ENCODE measurements at places on chromosomes 11 and 22. TPM values are rescaled to one million over a fixed set of nuclear protein-coding genes. Genes with fewer than 3 reads are reported as not detected.

TTLL1 gene
- 4.3 TPM for total RNA-seq

KDELR3 gene
- 0.13 TPM for total RNA-seq

- peak; percentile 44 for DNase-seq
Observed at GRCh38 chr11:30346068-30346688, 23.3 kb downstream of the ARL14EP start.

ENTHD1 gene
- total RNA-seq, result 0.35 TPM

FUT4 gene
- 7.9 TPM for total RNA-seq

DNA sequence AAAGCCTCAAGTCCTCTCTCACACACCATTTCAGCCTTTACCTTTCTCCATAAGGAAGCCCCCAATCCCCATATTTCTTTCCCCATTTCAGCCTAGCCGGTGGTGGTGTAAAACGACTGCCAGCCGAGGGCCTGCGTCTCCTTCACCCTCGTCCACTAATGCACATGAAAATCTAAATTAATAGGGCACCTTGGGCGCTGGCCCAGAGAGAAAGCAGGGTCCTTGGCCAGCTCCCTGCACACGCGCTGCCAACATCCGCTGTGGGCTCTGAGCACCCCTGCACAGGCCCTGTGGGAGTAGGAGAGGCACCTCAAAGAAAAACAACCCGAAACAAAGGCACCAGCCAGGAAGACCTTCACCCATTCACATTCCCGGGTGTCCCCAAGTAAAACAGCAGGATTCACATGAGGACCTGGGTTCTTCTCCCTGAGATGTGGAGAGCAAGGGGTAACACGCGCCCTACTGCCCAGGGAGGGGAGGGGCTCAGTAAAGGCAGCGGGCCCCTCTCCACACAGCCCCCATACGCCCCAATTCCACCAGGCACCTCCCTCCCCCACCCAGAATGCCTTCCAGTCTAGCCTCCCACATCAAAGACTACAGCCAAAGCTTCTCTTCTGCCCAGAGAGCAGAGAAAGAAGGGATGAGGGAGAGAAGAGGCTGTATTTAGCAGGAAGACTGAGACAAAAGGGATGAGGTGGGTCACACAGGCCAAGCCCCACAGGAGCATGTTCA is 79.0 kb downstream of the MICAL3 start:
- DNase-seq, result no peak

- DNase-seq, result no peak
Observed at GRCh38 chr11:16293204-16293681, 63.1 kb downstream of the SOX6 start.

DNA sequence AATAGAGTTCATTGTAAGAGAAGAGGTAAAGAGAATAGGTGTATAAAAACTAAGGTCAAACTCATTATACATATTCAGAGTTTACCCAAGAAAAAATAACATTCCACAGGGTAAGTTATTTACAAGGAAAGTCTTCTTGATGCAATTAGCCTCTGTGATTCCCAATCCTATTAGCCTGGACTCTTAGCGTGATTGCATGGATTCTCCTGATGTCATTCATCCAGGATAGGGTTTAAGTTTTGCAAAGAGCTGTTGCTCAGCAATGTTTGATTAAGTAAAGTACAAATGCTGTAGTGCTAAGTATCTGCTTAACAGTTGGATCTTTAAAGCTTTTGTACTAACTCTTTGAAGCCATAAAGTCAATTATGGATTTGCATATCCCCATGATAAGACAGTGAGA is 767.8 kb upstream of the LUZP2 start:
- no peak for DNase-seq

DNA sequence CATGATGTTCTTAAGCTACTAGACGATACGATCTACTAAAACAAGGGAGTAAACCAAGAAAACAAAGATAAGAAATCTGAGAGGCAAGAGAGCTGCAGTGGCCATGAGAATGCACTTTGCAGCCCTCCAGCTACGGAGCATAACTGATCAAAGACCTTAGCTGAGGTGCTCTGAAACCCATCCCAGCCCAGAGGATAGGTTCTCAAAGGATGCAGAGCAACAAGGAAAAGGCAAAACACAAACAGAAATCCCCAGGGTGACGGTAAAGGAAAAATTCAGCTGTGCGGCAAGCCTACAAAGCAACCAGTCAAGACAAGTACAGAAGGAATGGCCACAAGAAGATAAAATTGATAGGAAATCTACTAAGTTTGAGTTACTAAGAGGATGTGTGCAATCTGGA is 32.5 kb upstream of the CFAP300 start:
- no peak for DNase-seq

HDHD5 gene
- total RNA-seq, result 40.0 TPM

GRCh38 chr11:57571606-57572005 is 4.1 kb upstream of the UBE2L6 start:
- DNase-seq, result no peak

USP2 gene
- total RNA-seq, result 0.15 TPM

DNA sequence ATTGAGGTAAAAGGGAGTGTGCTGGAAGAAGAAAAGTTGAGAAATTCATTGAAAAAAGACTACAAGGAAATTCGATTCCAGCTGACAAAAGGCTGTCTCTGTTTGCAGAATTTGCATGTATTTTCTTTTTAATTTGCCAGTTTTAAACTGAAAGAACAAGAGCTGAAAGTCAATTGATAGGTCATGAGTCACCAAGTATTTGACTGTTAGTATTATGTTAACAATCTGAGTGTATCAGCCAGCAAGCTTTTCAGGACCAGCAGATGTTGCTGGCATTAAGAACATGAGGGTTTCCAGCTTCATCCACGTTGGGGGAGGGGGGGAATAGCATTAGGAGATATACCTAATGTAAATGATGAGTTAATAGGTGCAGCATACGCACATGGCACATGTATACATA is 726.7 kb downstream of the METTL15 start:
- DNase-seq, result no peak

GRCh38 chr22:20068640-20069039 is 11.4 kb upstream of the DGCR8 start:
- DNase-seq, result no peak

DNA sequence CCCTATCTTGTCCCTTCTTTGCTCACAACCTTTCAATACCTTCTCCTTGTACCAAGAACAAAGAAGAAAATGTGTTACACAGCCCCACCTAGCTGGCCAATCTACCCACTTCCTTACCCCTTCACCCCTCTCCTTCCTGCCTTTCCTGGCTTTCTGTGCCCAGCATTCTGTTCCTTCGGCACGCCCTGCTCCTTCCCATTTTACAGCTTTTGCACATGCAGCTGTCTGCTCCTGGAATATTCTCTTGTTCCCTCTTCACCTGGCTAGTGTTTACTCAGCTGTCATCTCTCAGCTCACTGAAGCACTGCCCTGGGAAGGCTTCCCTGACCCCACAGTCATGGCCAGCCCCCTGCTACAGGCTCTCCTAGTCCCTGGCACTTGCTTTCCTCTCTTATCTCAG is 30.7 kb downstream of the SERPINH1 start:
- no peak for DNase-seq

CALCB gene
- 0.47 TPM for total RNA-seq

SYT7 gene
- not detected for total RNA-seq

C11orf87 gene
- total RNA-seq, result not detected

GRCh38 chr11:103805688-103806009 is 230.8 kb upstream of the DDI1 start:
- no peak for DNase-seq

SCN3B gene
- not detected for total RNA-seq

- DNase-seq, result no peak
Observed at GRCh38 chr11:123086305-123086704, 24.4 kb upstream of the HSPA8 start.

ADM2 gene
- total RNA-seq, result 3.4 TPM

ART1 gene
- not detected for total RNA-seq

DNA sequence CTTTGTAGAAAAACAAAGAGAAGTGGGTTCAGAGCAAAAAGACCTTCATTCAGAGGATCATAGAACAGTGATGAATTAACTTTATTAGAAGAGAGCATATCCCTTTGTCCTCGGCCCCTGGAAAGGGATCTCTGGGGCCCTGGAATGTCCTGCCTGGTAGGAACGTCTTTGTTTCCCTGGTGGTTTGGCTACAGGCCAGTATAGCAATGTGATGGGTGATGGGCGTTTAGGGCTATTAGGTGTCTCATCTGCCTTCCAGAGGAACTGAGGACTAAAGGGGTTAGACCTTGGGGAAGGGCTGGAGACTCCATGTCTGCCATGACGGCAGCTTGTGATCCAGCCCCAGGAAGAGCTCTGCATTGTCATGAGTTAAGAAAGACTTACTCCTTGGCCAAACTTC is 9.1 kb downstream of the APOL4 start:
- DNase-seq, result no peak

ELFN2 gene
- 0.09 TPM for total RNA-seq

GRCh38 chr11:92251980-92252379 is 27.4 kb downstream of the FAT3 start:
- no peak for DNase-seq

GRCh38 chr11:19092850-19093249 is 24.1 kb upstream of the ZDHHC13 start:
- DNase-seq, result no peak

GRCh38 chr22:46546466-46547178 is 9.2 kb upstream of the CELSR1 start:
- DNase-seq, result no peak

DNA sequence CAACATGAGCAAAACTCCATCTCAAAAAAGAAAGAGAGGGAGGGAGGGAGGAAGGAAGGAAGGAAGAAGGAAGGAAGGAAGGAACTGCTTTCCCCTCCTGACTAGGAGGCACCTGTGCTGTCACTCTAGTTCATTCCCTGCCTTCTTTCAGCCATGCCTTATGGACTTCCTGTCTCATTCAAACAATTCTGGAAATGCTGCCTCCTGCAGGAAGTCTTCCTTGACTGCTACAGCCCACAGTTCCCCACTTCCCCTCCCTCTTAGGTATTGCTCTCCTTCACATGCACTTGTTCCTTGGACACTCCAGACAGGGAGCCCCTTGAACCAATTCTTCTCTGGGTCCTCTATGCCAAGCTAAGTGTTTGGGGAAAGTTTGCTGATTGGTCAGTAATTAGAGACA is 31.6 kb upstream of the WNT11 start:
- DNase-seq, result no peak

SULT4A1 gene
- not detected for total RNA-seq

GRCh38 chr11:86180851-86181250 is 63.7 kb upstream of the EED start:
- no peak for DNase-seq

DNA sequence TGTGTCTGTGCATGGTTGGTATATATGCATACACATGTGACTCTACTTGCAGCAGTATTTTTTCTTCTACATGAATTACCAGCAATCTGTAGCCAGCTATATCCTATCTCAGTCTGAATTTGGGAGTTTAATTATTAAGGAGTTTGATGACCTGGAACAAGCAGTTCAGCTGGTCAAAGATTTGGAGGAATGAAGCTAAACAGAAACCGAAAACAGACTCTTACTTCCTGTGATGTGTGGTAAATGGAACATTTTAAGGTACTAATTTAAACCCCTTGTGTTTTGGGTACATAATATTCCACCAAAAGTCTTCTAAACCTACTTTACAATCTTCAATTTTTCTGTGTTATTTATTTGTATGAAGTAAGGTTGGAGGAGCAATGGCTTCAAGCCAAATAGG is 124.4 kb upstream of the PGR start:
- DNase-seq, result no peak

- DNase-seq, result no peak
Observed at GRCh38 chr11:10288881-10289764, 4.9 kb downstream of the SBF2 start.

- DNase-seq, result no peak
Observed at GRCh38 chr22:26643418-26644100, 13.8 kb upstream of the MIAT start.

- DNase-seq, result no peak
Observed at GRCh38 chr11:16178273-16178672, 178.1 kb downstream of the SOX6 start.

SNX32 gene
- 2.8 TPM for total RNA-seq

RASGRP2 gene
- 33.5 TPM for total RNA-seq

GRCh38 chr11:65575568-65576231 is at the start of gene EHBP1L1:
TSS of gene EHBP1L1 (plus strand) at chr11:65576053. CDS start at chr11:65576303, 250 bp downstream.
- DNase-seq, result peak; percentile 83

DNA sequence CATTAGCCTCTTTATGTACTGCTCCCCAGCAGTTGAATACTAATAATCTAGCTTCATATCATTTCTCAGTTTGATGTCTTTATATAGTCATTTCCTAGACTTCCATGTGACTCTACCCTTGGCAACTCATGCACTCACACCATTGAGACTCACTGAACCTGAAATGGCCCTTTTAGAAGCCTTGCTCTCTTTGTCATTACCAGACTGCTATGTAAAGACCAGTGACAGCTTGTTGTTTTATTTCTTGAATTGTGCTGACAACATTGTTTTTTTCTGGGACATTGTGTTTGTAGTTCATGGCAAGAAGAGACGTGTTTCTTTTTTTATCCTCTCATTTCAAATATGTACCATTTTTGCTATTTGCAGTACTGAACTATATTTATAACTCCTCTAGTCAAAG is 256.5 kb downstream of the CNTN5 start:
- DNase-seq, result no peak

LYVE1 gene
- total RNA-seq, result not detected

GRCh38 chr11:99316776-99317520 is 296.2 kb downstream of the CNTN5 start:
- DNase-seq, result no peak

ALG12 gene
- 21.0 TPM for total RNA-seq

RASSF10 gene
- total RNA-seq, result not detected

DNA sequence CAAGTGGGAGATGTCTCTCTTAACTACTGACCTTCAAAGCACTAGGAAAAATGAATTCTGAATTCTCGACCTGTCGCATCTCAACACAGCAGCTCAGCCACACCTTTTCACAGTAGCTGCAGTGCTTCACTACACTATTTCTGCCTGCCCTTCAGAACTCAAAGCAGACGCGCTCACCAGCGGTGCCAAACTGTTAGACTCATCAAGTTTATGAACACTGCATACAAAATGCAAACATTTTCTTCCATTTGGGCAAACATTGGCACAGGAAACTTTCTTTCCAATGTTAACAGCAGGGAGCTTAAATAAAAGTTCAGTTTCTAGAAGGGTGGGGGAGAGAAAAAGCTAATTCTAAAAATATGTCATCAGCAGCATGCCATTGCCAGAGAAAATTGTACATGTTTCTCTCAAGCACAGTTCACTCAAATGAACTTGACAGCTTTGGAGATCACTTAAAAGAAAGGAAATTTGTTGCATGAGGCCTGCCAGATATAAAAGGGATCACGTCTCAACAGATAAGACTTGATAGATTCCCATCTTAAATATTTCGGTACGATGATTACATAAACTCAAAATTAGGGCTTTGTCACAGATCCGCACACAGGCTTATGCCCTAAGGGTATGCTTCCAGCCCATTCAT is 82.7 kb downstream of the CADM1 start:
- no peak for DNase-seq

NRIP3 gene
- total RNA-seq, result 2.2 TPM

CNIH2 gene
- total RNA-seq, result 2.8 TPM

GRCh38 chr11:2163428-2163978 is 2.5 kb upstream of the INS start:
- no peak for DNase-seq

DNA sequence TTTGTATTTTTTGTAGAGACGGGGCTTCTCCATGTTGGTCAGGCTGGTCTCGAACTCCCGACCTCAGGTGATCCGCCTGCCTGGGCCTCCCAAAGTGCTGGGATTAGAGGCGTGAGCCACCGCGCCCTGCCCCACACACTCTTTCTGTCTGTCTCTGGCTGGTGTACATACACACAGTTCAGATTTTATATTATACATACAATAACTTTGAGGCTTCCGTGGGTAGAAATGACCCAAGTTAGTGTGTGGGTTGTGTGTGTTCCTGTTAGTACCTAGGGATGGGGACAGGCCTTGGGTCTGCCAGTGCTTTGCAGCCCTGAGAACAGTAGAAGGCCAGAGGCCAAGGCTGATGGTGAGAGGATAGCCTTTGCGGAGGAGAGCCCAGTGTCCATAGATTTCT is 2.8 kb downstream of the ZBTB16 start:
- DNase-seq, result no peak

PLAAT4 gene
- 21.8 TPM for total RNA-seq
